ENCODE measurements at places on chromosomes 13 and 19.

DNA sequence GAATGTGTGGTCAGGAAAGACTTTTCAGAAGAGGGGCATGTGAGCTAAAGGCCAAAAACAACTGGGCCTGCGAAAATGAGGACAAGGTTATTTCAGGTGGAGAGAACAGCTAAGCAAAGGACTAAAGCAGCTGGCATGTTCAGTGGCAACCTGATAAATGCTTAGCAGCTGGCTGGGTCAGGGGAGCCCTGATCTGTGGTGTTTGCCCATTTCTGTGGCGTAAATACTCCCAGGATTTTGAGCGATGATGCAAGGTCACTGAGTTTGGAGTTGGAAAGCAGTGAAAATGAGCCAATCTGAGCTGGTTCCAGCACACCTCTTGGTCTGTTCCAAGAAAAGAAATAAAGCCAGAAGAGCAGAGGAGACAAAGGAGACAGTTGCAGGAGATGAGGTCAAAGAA lies 704.3 kb downstream of the UQCRFS1 start:
- DNase-seq = no peak

DNA sequence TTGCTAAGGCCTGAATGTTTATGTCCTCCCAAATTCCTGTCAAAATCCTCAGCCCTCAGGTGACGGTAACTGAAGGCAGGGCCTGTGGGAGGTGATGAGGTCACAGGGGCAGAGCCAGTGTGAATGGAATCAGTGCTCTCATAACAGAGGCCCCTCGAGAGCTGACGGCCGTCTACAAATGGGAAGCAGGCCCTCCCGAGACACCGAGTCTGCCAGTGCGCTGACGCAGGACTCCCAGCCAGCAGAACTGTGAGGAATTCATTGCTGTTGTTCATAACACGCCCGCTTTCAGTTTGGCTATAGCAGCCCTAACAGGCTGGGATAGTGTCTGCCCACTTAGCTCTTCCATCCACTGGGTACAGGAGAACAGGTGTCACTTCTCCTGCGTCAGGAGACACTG lies 41.2 kb downstream of the CARS2 start:
- no peak for DNase-seq

DNA sequence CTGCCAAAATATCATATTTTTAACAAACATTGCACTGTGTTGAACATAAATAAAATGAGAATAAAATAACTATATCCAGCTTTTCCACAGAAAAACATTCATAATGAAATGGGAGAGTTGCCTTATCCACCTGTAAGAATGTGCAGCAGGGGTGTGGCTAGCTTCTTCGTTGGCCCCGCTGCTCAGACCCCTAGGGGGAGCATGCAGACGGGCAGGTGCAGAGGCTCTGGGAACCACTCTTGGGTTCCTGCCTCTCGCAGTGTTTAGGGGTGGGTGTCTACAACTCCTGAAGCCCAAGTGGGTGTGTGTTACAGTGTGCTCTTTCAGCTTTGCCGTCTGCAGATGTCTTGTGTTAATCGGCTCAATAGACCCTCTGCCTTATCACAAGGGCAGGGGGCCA lies 121.7 kb downstream of the SLITRK5 start:
- no peak for DNase-seq

- DNase-seq = no peak
These were observed 17.3 kb upstream of the OXGR1 start for GRCh38 chr13:97011446-97012131.

GRCh38 chr19:38303517-38304351 lies at the start of gene C19orf33:
Gene C19orf33, plus strand, starts transcription at chr19:38304251. Its CDS starts 11 bp downstream, at chr19:38304262.
- DNase-seq = no peak

- DNase-seq = no peak
These were observed 378.3 kb downstream of the GPC5 start for GRCh38 chr13:91776611-91777193.

GRCh38 chr19:44725251-44725650 lies 23.3 kb upstream of the BCL3 start:
- DNase-seq = no peak

DNA sequence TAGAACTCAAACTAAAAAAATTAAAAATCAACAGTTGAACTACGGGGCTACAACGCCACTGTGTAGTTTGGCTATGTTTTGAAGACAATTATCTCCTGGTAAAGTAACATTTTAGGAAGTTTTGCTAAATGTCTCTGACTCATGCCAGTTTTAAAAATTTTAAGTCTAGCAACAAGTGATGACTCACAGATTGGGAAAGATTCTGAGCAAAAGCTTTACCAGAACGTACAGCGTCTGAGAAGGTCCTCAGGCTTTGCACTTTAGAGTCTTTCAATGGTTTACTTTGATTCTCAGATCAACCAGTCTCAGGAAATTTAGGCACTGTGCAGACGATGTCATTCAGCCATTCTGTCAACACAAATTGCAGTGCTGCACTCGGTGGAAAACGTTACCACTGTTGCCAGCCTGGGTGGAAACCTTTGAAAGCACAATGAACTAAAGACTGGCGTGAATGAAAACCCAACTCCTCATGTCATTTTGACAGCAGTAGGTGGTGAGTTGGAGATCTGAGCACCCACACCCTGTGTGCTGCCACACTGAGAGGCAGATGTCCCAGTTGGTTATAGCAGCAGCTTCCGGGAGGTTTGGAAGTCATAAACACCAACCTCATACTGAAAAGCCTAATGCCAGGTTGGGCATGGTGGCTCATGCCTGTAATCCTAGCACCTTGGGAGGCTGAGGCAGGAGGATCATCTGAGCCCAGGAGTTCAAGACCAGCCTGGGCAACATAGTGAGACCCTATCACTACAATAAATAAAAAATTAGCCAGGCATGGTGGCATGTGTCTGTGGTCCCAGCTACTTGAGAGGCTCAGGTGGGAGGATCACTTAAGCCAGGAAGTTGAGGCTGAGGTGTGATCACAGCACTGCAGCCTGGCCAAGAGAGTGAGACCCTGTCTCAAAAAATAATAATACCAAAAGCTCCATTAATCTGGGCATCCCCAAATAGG lies 6.3 kb upstream of the WTIP start:
- no peak for DNase-seq
